Activated T-helper 17 cell treated with anti-CD3 and anti-CD28 coated beads, Interleukin-2, amount 50 U/mL, for 72 hours (primary cell): ENCODE measurements at places on chromosomes 4 and X.

GRCh38 chrX:70096052-70096451, 33.8 kb downstream of the OTUD6A start:
- ATAC-seq, result no peak

GRCh38 chr4:150063128-150063527, 15.1 kb upstream of the DCLK2 start:
- ATAC-seq, result no peak

DNA sequence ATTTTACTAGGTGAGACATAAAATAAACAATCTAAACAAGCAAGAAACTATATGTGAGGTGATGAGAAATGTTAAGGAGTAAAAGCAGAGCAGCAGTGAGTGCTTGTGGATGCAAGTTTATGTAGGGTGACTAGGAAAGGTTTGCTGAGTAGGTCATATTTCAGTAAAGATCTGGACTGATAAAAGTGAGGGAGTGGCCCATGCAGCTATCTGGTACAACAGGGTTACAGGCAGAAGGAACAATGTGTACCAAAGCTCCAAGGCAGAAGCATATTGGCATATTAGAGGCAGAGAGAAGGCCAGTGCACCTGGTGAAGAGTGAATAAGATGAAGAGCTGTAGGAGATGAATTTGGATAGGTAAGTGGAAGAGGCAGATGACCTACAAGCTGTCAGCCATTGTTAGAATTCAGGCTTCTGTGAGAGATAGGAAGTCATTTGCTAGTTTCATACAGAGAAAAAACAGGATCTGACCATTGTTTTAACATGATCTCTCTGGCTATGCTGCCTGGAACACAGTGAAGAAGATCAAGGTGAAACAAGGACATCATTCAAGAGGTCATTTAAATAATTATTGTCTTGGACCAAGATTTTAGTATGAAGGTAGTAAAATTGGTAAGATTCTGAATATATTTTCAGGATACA, 274.6 kb downstream of the ANKRD50 start:
- no peak for ATAC-seq

DNA sequence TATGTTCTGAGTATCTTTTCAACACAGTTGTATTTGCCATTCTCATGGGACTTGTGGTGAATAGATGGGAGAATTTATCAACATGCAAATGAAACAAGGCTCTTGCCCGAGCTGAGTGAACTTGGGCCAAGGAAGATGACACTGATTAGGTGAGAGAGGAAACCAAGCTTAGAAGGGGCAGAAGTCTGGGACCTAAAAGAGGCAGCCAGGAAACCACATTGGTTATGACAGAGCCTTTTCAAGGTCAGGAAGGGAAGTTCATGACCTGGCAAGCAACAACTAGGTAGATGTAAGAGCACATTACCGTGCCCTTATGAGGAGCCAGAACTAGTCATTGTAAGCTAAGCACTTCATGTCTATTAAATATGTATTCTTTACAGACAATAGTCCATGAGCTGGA, 590.3 kb downstream of the PACRGL start:
- peak; percentile 78 for ATAC-seq

GRCh38 chr4:83731609-83732008, 195.7 kb downstream of the GPAT3 start:
- ATAC-seq, result no peak

DNA sequence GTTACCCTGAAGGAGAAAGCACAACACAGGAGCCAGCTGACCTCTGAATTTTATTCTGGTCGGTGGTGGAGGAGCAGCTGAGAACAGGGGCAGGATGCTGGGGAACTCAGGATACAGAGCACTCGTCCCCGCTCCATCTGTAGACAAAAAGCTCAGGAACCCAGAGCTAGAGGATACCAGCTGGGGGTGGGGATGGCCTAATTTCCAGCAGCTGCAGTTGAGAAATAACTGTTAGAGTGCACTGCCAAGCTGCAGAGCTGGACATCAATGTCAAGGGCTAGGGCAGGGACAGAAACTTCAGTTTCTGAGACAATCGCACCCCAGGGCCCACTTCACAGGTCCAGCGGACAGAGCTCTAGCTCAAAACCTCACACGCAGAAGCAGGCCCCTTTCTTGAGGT, 122.1 kb upstream of the GUCY1A1 start:
- ATAC-seq, result no peak

GRCh38 chr4:165834116-165834515, 38.9 kb upstream of the TLL1 start:
- ATAC-seq, result no peak

DNA sequence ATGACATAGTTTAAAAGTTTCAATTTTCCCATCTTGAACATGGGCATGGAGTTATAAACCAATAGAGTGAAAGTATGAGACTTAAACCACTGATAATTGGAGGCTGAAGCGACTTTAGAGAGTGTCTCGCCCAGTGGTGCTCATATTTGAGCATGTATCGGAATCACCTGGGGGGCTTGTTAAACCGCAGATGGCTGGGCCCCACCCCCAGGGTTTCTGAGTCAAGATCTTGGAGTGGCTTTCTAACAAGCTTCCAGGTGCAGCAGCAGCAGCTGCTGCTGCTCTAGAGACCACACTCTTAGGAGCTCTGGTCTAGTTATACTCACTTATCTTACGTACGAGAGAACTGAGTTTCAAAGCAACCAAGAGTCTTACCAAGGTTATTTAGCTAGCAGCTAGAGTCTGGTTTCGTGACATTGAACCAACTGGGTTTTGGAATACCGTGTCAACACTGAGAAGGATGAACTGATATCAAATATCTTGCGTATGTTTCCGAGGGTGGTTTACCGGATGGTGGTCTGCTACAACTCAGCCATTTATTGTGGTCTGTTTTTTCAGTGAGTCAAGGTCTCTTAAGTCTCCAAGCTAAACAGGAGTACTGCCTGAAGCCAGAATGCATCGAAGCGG, 5.9 kb downstream of the PHEX start:
- no peak for ATAC-seq

DNA sequence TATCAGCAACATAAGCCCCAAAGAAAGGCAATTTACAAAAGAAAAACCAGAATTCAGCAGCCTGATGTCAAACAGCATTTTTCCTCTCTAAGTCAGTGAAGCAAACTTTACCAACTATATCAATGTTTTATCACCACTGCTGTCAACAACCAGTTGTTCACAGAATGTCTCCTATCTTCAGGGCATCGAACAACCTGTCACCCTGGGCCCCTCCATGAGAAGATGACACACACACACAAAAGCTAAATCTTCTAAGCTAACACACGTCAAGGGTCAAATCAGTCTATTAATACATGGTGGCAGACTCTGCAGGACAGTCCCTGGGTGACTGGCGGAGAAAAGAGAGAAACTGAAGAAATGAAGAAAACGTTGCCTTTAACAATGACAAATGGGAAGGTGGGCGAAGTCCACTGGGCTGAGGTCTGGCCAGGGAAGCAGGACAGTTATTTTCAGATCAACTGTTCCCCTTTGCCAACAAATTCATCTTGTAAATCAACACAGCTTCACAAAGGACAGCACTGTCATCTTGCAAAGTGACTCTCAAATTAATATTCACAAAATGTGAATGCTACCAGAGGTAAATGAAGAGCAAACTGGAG, 13.0 kb downstream of the FAT1 start:
- ATAC-seq, result no peak

DNA sequence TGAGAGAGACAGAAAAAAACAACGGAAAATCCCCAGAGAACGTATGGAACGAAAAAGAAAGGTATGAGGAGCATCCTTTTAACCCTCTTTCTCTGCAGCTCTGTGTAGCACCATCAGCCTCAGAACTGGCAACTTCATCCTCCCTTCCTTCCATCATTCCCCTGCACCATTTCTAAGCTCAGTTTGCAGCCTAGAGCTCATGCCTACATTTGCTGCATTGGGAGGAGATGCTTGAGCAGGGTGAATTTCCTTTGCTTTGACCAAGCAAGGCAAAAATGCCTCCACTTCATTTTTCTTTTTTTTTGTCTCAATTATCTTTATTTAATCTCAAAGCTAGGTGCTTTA, 67.9 kb downstream of the ANK2 start:
- ATAC-seq, result no peak

GRCh38 chrX:154727871-154728270, 23.0 kb downstream of the GAB3 start:
- no peak for ATAC-seq

GRCh38 chrX:87468941-87469340, 48.7 kb upstream of the KLHL4 start:
- ATAC-seq, result no peak

GRCh38 chrX:130075777-130076176, 34.5 kb downstream of the ELF4 start:
- ATAC-seq, result no peak

GRCh38 chrX:108132034-108132433, 40.5 kb downstream of the ATG4A start:
- ATAC-seq, result no peak

DNA sequence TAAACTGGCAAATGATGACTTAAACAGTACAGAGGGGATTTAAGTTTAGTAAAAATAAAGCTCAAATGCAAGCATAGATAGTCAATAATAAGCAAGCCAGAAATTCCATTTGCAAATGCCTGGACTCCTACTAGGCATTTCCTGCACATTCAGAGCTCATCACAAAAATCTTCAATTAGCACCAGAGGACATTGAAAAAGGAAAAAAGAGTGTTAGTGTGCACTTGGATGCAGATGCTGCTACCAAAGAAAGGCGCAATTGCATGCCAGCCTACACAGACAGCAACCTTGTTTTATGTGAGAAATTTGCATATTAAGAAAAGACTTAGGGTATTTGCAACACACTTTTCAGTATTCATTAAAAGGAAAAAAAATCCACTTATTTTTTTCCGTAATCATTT, 282.1 kb downstream of the GRIA2 start:
- ATAC-seq, result no peak

DNA sequence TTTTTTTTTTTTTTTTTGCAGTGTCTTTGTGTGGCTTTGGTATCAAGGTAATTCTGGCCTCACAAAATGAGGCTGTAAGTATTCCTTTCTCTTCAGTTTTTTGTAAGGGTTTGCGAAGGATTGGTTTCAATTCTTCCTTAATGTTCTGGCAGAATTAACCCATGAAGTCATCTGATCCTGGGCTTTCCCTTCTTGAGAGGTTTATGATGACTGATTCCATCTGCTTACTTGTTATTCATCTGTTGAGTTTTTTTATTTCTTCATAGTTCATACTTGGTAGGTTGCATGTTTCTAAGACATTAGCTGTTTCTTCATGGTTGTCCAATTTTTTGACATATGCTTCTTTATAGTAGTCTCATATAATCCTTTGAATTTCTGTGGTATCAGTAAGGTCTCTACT, 181.4 kb upstream of the PDE5A start:
- no peak for ATAC-seq

DNA sequence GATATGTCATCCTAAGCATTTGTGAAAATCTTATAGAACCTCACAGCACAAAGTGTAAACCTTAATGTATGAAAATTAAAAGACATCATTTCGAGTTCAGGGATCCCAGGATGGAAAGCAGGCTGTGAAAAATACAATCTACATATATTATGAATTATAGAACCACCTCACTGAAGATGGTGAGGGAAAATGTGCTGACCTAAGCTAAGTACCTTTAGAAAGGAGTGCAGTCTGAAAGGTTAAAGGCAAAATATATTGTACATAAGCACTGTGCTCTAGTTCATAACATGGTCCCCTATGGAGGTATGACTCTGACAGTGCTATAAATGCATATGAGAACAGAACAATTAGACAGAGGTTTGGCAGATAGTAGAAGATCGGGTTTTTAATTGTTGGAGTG, 368.6 kb downstream of the TMA16 start:
- no peak for ATAC-seq
